ENCODE measurements at places on chromosomes 5 and 9. TPM values are rescaled to one million over a fixed set of nuclear protein-coding genes. Genes with fewer than 3 reads are reported as not detected.

IRX1 gene
- total RNA-seq: not detected

PAXX gene
- total RNA-seq: 25.1 TPM

PCDHGA8 gene
- 1.1 TPM for total RNA-seq

SAPCD2 gene
- 7.1 TPM for total RNA-seq

CDKN2B-AS1 gene
- total RNA-seq: 4.1 TPM

SUSD3 gene
- total RNA-seq: 14.2 TPM

RASGRF2 gene
- total RNA-seq: 12.5 TPM

All from uterine smooth muscle cell (primary cell).